ENCODE measurements at places on chromosomes 3 and 15.

- DNase-seq, result no peak
These were observed 30.5 kb upstream of the ZFAND6 start for GRCh38 chr15:80028937-80029336.

DNA sequence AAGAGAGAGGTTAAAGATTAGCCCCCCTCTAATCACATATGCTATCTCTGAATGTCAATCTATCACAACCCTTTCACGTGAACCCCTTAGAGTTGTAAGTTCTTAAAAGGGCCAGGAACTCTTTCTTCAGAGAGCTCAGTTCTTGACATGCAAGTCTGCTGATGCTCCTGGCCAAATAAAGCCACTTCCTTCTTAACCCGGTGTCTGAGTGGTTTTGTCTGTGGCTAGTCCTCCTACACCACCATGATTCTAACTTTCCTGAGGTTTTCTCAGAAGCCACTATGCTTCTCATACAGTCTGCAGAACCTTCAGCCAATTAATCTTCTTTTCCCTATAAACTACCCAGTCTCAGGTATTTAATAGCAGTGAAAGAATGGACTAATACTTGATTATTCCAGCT is 231.1 kb upstream of the CNTN6 start:
- no peak for DNase-seq

GRCh38 chr3:129645286-129645685 is 38.8 kb upstream of the PLXND1 start:
- no peak for DNase-seq

- DNase-seq, result no peak
These were observed 148.3 kb downstream of the FEZF2 start for GRCh38 chr3:62225051-62225450.

DNA sequence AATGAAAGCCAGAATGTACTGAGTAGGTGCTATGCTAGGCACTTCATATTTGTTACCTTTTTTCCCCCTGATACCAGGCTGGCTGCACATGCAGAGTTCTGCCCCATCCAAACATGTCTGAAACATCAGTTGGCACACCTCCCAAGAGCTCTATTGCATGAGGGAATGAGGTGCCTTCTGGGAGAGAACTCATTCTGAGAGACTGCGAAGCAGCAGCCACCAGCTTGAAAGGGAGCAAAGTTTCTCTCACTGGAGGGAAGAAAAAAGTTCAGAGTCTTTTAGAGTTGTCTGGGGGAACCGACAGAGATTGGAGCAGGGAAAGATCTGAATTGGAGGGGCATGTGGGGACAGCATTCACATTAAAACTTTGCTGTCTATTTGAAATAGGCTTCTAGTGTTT is 84.1 kb downstream of the AGBL1 start:
- no peak for DNase-seq

GRCh38 chr15:57649138-57649537 is 57.4 kb upstream of the POLR2M start:
- DNase-seq, result peak; percentile 43

- DNase-seq, result no peak
These were observed 13.0 kb downstream of the GLB1 start for GRCh38 chr3:33083958-33084357.

- no peak for DNase-seq
These were observed 220.7 kb upstream of the SEMA6D start for GRCh38 chr15:47496343-47497185.

DNA sequence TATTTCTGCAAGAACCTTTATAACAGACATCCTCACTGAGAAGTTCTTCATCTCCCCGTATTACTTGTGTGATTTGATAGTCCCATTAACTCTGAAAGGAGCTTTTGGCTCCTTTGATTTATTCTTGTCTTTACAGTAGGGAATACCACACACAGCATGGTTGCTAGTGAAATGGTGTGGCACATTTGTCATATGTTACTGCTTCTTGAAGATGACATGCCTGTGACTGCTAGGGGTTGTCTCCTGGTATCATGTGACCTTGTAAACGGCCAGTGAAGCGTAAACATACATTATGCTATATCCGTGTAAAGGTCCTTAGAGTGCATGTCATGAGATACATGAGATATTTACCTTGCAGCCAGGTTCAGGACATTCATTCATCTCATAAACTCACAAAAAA is 197.9 kb downstream of the RYR3 start:
- no peak for DNase-seq

DNA sequence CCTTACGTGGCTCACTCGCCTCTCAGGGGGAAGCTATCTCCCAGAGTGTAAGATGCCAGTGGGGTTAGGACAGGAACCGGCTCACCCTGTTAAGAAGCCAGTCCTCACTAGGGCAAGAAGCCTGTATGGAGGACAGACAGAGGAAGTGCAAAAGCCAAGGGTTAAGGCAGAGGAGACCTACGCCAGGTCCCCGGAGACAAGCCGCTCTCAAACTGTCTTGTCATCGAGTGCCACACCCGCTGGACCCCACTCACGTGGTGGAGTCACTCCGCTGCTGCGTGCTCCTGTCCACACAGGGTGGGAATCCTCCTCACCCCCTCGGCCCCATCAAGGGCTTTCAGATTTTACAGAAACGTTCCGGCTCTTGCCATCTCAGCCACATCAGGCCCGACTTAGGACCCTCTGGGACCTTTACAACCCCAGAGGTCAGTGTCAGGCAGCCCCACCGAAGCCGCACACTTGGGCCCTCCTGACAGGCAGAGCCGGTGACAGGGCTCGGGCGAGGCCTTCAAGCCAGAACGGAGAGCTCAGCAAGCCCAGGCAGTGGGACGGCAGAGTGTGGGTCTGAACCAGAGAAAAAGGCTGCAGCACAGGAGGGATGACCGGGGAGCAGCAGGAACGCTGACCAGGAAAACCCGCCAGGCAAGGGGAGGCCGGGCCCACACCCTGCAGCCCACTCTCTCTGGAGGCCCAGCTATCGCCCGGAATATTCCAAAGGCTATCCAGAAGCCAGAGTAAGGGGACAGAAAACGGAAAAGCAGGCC is 61.7 kb downstream of the XXYLT1 start:
- DNase-seq, result peak; percentile 71

- no peak for DNase-seq
These were observed 80.3 kb upstream of the HRH1 start for GRCh38 chr3:11074011-11074410.

- DNase-seq, result no peak
These were observed 79.2 kb upstream of the OCA2 start for GRCh38 chr15:28178290-28178689.

DNA sequence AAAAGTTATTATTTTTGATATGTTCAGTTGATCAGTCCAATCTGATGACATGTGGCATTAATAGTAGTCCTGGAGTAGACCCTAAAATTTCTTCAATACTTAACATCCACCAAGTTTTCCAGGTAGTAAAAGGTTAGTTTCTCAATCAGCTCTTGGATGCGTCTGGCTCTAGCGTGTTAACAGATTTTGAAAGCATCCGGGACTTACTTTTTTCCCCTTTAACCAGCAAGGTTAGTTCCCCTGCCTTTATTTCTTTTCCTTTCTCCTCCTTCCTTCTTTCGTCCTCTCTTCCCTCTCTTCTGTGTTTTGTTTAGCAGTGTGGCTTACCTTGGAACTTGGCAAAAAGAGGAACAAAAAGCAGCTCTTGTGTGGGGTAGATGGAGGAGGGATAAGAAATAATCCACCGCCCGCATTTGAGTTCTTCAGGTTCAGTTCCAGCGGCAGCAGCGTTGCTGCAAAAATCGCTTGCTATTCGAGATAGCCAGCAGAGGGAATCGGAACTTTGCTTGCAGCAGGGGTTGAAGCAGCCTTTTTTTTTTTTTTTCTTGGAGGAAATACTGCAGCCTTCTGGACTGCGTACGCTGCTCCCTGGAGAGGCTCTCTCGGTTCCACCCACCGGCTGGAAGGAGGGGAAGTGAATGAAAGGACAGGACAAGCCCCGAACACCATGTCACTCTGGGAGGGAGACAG is at the start of gene RBMS3:
Gene RBMS3 (plus strand): TSS at position 668 of the 690 bp plus-strand sequence.
- DNase-seq, result peak; percentile 93

DNA sequence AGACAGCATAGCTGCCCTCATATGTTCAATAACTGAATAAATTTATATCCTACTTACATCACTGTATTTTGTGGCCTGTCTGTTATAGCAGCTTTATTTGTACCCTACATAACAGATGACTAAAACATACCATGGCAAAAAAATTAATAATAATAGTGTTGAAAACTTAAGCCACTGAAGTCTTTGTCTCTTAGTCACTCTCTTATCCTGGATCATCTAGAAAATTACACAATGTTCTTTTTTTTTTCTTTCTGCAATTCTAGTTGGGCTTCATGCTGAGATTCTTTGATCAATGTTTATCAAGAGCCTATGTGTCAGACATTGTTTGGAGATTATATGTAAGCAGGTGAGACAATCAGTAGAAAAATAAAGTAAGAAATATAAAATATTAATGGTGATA is 519.3 kb upstream of the ARPP21 start:
- no peak for DNase-seq

- DNase-seq, result no peak
These were observed 58.6 kb upstream of the TJP1 start for GRCh38 chr15:29880886-29881285.

- DNase-seq, result peak; percentile 92
These were observed 29.5 kb downstream of the CORO2B start for GRCh38 chr15:68608206-68608843.
